CD4-positive, alpha-beta T cell treated with Interleukin-12 subunit alpha and Interleukin-12 subunit beta, for 1 hour (primary cell): ENCODE measurements at places on chromosomes 5 and 9.

DNA sequence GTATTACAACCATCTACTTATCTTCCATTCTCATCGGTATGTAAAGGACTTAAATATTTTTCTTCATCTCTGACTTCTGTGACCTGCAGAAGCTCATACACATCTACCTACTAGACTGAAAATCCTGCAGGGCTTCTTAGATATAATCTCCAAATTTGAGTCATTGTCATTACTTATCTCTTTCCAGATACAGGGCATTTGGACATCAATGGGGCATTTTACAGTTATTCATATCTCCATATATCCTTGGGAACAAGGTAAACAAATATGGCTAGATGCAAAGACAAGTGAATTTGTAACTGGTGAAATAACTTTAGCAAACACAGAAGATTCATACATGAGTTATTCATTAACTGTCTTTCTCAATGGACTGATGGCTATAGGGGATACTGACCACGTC, 37.7 kb upstream of the IL7R start:
- DNase-seq = no peak

- no peak for DNase-seq
Observed at GRCh38 chr5:150511578-150512367, 3.8 kb downstream of the NDST1 start.

DNA sequence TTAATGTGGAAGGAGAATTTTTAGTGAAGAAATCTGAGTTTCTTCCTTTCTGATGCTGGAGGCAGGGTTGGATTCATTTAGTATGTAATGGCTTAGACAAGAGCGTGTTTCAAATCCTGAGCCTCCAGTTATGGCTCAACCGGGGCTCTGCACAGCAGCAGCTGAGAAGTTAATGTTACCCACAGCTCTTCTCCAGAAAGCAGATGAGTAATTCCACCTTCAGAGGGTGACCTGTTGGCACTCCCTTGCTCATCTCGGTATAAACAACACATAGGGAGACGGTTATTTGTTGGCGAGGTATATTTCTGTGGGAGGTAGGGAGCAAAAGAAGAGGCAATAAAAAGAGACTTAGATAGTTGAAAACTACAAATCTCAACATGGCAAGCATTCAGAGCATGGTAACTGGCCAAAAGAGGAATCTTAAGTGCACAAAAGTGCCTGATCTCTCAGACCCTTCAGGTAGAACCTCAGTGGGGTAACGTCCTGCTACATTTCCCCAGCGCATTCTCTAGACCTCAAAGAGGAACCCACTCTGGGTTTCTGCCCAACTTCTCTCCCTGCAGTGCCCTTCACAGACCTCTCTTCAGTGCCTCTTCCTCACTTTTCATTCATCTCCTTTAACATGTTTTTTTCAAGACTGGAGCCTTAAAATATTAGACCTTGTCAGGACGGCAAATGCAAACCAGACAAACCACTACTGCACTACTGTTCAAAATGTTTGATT, 417.5 kb upstream of the ADAMTSL1 start:
- DNase-seq = no peak

DNA sequence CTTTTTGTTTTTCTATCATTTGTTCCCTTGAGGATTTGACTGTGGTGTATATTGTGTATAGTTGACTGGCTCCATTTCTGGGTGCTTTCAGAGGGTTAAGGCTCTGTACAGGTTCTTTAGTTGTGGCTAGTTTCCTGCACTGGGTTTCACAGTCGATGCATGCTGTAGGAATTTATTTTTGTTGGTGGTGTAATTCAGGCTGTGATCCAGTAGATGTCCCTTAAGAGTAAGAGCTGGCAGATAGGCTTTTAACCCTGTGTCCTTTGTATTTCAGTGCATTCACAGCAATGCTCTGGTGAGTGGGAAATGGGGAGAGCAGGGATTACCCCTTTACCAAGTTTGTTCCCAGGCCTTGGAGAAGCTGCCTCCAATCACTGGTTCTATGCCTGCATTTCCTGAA, 112.9 kb downstream of the SPATA31D1 start:
- DNase-seq = no peak

GRCh38 chr5:62690421-62690820, 111.8 kb downstream of the LRRC70 start:
- DNase-seq = no peak

GRCh38 chr5:33841891-33842290, 49.9 kb downstream of the ADAMTS12 start:
- no peak for DNase-seq

GRCh38 chr5:134227259-134227658, 1.4 kb upstream of the PPP2CA start:
- no peak for DNase-seq

- DNase-seq = no peak
Observed at GRCh38 chr5:522116-522515, 2.1 kb downstream of the SLC9A3 start.

DNA sequence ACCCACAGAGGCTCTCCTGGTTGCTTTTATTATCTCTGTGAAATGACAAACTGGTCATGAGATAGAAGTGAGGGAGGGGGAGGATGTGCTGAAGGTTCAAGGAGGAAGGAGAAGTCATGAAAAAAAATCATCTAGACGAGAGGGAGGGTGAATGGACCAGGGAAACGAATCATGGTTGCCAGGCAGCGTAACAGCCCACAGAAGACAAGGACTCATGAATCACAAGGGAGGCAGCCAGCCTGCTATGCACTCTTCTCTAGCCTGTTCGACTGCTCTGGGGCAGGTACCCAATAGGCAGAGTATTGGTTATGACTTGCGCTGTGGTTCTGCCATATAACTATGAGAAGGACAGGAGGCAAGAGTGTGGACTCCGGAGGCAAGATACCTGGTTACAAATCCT, 475.2 kb downstream of the CDK5RAP2 start:
- DNase-seq = no peak

DNA sequence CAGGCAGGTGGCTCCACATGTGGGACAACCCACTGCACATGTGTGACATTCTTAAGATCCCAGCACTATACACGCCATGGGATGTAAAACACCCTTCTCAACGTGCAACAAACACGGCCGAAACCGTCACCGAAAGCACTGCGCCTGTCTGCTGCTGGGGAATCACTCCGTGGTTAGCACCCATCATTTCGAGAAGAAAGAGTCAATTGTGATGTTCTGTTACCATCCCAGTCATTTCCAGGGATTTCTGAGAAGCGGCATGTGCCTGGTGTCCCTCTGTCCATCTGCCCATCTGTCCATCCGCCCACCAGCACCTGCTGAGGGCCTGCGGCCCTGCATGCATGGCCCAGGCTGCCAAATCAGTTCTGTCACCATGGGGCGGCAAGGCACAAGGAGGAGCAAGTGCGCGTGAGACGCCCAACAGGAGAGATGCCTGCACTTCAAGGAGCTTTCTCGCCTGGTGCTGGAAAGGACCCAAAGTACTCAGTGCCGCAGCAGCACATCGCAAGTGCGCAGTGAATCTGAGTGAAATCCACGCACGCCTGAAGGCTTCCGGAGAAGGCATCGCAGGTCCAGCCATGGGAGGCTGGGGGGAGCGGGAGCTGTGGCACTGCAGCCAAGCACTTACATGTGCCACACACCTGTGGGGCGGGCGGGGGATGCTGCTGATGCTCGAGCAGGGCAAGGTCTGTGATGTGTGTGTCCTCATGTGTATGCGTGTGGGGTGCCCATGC, 38.0 kb downstream of the VAV2 start:
- no peak for DNase-seq

DNA sequence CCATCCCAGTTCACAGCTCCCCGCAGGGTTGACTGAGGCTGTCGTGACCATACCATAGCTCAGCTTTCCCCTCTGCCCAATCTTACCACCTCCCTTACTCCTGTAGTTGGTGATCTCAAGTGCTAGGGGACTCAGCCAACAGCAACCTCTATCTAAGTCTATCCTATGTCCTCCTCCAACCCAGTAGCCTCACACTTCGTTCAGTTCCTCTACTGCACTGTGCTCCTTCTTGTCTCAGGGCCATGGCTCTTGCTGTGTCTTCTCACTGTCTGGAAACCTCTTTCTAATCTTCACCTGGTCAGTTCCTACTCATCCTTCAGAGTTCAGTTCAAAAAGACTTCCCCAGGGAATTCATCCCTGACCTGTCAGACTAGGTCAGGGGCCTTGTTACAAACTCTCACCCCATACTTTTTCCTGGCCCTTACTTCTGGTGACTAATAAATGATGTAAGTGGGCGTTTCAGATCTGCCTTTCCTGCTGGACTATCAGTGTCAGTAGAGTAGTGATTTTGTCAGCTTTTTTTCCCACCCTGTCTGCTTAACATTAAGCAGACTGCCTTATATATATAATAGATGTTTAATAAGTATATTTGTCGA, 53.6 kb upstream of the NR3C1 start:
- DNase-seq = no peak

DNA sequence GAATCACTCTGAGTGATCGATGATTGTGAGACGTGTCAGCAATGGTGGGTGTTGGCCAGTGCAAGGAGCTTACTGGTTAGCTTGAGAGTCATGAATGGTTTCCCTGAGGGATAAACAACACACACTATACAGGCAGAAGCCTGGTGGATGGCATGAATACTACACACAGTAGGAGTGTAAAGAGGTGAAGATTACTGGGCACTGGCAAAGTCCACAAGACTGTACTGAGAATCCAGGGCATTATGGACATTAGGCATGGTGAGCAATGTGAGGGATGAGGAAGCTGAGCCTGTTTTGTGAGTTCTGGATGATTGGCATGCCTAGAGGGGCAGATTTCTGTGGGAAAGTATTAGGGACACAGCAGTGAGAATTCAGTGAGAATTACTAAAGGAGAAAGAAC, 71.3 kb downstream of the KDM4C start:
- no peak for DNase-seq
